ENCODE measurements at places on chromosomes 4 and X. TPM values are rescaled to one million over a fixed set of nuclear protein-coding genes. Genes with fewer than 3 reads are reported as not detected.

The AREG gene
- 30.0 TPM for total RNA-seq

The BEX4 gene
- total RNA-seq = 12.3 TPM

The ADAM29 gene
- not detected for total RNA-seq

The TRIML2 gene
- total RNA-seq = not detected

The CT45A10 gene
- total RNA-seq = not detected

The KLHL34 gene
- total RNA-seq = 3.0 TPM
